ENCODE measurements at places on chromosomes 5 and 9. TPM values are rescaled to one million over a fixed set of nuclear protein-coding genes. Genes with fewer than 3 reads are reported as not detected.

- DNase-seq: peak; percentile 54
Measured at GRCh38 chr9:124392871-124393460, 22.3 kb downstream of the PSMB7 start.

The SERF1A gene
- 0.38 TPM for polyA plus RNA-seq

The PHF2 gene
- polyA plus RNA-seq: 10.2 TPM

The DOLPP1 gene
- 40.5 TPM for polyA plus RNA-seq

The PROB1 gene
- 1.5 TPM for polyA plus RNA-seq

The TMEM171 gene
- polyA plus RNA-seq: not detected

DNA sequence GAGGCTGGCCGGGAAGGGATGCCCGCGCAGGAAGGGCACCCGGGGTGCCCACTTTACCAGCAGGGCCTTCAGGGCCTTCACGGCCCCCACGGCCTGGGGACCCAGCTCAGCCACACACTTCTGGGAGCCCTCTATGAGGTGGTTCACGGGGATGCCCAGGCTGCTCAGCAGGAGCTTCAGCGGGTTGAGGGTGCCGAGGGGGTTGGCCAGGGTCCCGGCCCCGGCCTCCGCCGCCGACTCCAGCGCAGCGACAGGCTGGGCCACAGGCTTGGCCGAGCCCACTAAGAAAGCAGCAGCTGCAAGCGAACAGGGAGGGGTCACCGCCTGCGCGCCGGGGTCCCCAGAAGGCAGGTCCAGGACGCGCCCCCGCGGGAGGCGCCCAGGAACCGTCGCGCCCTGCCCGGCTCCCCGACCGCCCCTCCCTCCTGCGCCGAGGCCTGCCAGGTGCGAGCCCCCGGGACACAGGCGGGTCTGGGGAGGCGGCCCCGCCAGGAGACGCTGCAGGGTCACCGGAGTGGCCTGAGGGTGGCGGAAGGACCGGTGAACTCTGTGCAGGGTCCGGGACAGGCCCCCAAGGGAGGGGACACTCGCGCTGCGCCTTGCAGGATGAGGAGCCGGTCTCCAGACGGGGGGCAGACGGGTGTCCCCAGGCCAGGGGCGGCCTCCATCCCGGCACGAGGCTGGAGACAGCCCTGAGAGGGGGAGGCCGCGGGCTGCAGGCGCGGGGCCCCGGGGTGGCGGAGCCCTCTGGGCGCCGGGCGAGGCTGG, 572 bp downstream of the SCGB3A1 start:
- no peak for DNase-seq

The FAM153A gene
- not detected for polyA plus RNA-seq

DNA sequence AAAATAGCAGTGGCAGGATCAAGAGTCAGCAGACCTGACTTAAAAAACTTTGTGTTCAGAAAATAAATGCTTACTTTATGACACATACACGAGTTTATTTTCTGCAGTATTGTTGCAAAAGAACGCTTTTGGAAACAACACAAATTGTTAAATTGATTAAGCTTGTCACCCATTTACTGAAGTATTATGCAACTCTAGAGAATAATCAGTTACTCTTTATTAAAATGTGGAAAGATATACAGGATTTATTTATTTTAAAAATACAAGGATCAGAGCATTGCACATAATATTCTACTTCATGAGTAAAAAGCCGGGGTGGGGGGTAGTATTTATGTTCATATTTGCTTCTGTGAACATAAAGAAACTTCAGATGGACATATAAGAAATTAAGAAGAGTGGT, 20.0 kb downstream of the FYB1 start:
- DNase-seq: no peak

The MARVELD2 gene
- not detected for polyA plus RNA-seq

- no peak for DNase-seq
Measured at GRCh38 chr5:179603308-179603707, 20.2 kb downstream of the HNRNPH1 start.

The ANXA1 gene
- 529 TPM for polyA plus RNA-seq

DNA sequence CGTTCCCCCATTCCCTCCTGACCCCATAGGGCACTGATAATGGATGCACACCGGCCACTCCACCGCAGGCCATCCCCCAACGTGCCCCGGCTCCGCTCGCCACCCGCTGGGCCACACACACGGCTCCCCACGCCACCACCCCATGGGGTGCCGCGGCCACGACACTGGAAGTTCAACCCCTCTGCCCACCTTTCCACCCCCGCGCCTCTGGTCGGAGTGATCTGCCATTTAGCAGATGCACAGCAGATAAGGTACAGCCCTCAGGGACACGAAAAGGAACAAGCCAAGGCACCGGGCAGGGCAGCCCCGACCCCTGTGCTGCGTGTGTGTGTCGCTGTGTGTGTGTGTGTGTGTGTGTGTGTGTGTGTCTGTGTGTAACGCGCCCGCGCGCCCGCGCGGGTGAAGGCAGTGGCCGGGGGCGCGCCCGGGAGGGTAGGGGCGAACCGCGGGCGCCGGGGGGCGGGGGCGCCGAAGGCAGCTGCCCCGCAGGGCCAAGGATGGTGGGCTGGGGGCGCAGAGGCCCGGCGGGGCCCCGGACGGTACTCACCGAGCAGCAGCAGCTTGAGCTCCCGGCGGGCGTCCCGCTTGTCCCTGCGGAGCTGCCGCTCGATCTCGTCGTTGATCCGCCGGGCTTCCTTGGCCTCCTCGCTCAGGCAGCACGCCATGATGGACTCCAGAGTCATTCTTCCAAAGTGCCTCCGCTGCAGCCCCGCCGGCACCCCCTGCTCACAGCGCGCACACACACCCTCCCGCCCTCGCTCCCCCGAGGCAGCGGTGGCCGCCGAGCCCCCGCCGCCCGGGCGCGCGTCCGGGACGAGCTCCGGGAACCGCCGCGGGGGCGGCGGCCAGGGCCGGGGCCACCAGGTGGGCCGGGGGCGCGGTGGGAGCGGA, 813 bp downstream of the GNAQ start:
- DNase-seq: peak; percentile 52

DNA sequence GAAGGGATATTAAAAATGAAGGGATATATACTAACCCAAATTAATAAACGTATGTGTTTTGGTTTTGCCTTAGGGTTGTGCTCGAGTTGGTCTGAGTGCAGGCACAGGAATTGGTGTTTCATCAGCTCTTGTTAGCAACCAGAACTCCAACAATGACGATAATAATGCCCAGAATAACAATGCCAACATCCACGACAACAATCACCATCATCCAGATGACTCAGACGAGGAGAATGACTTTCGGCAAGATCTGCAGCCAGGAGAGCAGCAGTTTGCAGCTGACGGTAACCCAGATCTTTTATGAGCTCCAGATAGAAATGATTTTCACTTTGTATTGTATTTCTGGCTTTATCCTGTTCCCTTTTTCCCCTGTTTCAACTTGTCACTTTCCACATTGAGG, 33.2 kb downstream of the FBXO38 start:
- DNase-seq: no peak

DNA sequence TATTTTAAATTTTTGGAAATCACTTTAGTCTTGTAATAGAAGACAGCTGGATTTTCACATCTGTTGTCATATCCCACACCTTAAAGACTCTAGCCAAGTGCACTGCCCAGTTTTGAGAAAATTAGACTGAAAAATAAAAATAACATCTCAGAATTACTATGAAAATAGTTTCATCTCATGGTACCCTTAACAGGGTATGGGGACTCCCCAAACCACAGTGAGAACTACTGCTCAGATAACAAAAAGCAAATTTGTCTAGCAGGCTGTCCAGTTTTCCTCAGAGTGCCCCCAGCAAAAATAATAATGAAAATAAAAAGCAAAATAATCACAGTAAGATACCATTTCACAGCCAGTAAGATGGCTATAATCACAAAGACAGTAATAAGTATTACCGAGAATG, 6.5 kb downstream of the UBQLN1 start:
- DNase-seq: no peak

DNA sequence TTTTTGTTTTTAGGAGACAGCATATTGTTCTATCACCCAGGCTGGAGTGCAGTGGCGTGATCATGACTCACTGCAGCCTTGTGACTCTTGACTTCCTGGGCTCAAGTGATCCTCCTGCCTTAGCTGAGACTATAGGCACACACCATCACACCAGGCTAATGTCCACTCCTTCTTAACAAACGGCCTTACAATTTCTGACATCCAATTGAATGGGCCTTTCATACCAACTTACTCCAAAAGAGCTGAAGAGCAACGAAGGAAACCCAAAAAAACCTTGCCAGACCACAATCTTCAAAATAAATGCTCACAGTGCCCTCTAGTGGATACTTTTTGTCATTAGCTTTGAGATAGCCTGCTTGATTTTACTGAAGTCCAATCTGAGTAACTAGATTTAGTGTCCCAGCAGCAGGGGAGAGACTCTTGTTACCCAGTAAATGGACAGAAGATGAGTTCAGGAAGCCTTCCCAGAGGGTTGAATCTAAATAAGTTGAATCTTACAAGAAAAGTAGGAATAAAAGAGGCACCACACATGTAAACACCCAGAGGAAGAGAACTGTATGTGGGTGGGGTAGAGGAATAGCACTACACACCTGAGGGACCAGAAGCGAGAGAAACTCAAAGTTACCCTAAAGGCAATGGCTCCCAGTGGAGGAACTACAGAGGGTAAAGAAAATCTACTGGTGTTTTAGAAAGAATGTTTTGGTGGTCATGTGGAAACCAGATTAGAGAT, 9.3 kb downstream of the ZNF622 start:
- DNase-seq: peak; percentile 48

DNA sequence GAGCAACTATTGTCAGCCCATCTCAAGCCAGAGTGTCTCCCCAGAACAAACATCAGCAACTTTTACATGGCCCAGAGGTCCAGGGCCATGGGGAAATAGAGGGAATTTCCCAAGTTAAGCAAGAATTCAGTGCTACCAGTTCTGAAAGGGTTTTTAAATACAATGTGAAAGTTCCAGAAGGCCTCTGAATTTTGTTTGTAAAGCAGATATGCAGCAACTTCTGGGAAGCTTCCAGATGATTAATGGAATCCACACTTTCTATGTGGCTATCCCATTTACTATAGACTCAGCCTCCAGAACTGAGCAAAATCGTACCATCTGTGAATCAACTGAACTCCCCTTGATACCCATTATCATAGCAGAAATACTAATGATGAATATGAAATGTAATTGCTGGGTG, 93.8 kb downstream of the FEM1C start:
- DNase-seq: no peak

GRCh38 chr5:142685418-142686209, at the start of gene FGF1:
TSS of gene FGF1 (minus strand) at chr5:142686090. CDS start at chr5:142614127, 71,963 bp downstream.
- no peak for DNase-seq

The BSPRY gene
- polyA plus RNA-seq: 0.34 TPM

DNA sequence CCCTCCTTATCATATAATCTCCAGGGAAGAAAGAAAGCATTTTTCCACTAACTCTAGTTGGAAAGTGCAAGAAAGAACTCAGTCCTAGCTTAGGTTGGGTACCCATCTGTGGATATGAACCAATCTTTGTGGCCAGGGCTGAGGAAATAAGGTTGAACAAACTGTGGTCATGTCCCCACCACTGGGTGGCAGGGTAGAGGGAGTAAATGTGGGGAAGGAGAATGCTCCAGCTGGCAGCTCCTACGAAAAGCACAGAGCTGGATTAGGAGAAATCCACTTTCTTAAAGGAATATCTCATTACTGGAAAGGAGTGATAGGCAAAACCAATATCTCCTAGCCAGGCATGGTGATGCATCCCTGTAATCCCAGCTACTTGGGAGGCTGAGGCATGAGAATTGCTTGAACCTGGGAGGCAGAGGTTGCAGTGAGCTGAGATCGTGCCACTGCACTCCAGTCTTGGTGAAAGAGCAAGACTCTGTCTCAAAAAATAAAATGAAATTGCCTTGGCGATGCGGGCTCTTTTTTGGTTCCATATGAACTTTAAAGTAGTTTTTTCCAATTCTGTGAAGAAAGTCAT, 175.1 kb downstream of the CCDC192 start:
- DNase-seq: peak; percentile 38

DNA sequence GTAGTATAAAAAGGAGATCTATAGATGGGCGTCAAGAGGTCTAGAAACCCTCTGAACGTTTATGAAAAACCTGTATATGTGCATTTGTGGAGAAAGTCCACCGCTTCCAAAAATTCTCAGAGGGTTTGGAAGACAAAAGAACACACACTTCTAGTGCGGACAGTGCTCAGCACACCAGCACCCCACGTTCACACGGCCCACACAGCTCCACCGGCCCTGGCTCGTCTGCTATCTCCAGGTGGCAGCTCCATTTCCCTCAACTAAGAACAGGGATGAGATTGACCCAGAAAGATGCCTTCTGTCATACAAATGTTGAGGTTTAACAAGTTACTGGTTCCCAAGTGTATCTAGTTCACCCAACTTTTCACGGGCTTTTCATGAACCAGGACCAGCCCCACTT, 255.1 kb downstream of the NR2F1-AS1 start:
- no peak for DNase-seq

The LCN2 gene
- polyA plus RNA-seq: 0.21 TPM

GRCh38 chr5:38370358-38371100, 112.2 kb downstream of the EGFLAM start:
- no peak for DNase-seq

DNA sequence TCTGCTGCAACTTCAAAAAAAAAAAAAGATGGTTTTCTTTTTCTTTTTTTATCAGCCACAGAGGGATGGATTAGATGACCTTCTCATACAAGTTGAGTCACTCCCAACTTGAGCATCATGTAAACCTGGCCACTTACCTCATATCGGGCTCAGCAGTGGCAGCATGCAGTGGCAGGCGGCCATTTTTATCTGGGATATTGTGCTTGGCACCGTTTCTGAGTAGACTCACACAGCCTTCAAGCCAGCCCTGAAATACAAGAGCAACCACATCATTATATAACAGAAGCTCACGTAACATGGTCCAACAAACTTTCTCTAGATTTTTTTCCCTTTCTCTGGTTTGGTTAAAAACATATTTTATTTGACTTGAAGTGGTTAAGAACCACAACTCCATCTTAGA, 62.6 kb downstream of the ANKRD55 start:
- DNase-seq: no peak

GRCh38 chr9:4349816-4350418, 50.0 kb upstream of the GLIS3 start:
- no peak for DNase-seq

The THOC3 gene
- 147 TPM for polyA plus RNA-seq

DNA sequence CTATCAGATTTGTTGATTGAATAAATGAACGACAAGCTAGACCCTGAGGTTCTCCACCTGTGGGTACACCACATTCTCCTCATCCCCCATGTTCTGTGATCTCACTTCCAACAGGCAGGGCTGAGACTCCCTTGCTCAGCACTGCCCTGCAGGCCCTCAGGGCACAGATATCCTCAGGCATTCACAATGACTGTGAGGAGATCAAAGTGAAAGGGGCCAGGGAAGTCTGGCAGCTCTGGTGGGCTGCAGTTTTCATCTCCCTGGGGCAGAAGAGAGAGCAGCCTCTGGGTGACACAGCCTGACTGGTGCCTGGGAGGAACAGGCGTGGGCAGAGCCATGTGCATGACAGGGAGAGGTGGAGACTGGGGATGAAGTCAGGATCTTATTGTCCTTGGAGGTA, 142.4 kb upstream of the C9orf72 start:
- no peak for DNase-seq

The ANKH gene
- polyA plus RNA-seq: 7.2 TPM
